AG09319 (cell line): ENCODE measurements at places on chromosomes 3 and 15.
A peak's percentile ranks its signal among the peaks of the same experiment; 100 is the strongest.

DNA sequence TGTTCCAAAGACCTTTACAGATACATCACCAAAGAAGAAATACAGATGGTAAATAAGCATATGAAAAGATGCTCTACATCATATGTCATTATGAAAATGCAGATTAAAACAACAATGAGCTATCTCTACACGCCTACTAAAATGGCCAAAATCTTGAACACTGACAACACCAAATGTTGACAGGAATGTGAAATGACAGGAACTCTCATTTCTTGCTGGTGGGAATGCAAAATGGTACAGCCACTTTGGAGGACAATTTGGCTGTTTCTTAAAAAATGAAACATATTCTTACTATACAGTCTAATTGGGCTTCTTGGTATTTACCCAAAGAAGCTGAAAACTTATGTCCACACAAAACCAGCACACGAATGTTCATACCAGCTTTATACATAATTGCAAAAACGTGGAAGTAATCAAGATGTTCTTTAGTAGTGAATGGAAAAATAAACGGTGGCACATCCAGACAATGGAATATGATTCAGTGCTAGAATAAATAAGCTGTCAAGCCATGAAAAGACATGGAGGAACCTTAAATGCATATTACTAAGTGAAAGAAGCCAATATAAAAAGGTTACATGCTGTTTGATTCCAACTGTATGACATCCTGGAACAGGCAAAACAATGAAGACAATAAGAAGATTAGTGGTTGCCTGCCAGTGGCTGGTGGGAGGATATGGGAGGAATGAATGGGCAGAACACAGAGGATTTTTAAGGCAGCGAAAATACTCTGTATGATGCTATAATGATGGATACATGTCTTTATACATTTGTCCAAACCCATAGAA lies 81.3 kb upstream of the NEDD4 start:
- DNase-seq, result no peak

- DNase-seq, result no peak
Observed at GRCh38 chr3:186235554-186235953, 126.5 kb downstream of the DGKG start.

DNA sequence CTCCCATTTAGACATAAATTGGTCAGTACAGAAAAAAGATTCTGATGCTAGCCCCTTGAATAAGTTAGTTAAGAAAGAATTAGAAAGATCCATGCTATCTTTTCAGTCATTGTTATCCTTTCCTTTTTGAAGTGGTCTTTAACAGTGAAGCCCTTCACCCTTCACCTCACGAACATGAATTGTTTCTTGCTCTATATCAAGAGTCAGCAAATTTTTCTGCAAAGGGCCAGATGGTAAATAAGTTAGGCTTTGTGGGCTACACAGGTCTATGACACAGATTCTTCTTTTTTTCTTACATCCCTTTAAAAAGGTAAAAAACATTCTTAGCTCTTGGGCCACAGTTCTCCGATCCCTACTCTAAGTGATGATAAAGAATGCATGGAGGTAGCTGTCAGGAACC lies 74.9 kb downstream of the DMXL2 start:
- DNase-seq, result no peak

GRCh38 chr15:49439678-49440395 lies 16.8 kb downstream of the FGF7 start:
- no peak for DNase-seq

GRCh38 chr3:187833375-187833774 lies 88.1 kb upstream of the BCL6 start:
- no peak for DNase-seq

DNA sequence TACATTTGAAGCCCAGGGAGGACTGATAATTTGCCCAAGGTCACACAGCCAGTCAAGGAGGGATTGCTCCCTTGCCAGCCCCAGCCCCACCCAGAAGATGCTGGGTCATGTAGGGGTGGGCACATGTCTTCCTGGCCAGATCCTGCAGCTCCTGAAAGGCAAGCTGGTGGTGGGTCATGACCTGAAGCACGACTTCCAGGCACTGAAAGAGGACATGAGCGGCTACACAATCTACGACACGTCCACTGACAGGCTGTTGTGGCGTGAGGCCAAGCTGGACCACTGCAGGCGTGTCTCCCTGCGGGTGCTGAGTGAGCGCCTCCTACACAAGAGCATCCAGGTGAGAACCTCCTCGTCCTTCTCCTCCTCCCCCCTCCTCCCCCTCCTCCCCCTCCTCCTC lies 13.2 kb downstream of the ISG20 start:
- DNase-seq, result no peak

DNA sequence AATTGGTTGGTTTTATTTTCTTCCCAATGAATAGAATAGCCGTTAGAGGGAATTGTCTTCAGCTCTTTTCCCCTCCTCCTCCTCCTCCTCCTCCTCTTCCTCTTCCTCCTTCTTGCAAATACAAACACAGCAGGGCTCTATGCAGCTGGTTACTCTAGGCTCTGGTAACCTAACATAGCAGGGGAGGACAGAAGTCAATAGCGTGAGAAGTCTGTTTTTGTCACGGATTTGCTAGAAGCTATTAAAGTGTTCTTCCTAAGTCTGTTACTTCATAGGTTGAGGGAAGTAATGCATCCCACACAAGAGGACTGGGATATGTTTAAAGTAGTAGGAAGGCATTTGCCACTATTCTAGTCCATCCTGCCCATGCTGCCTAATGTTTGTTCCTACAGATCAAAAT lies 374.7 kb upstream of the TPRG1 start:
- DNase-seq, result no peak

GRCh38 chr15:62521396-62521795 lies 356.3 kb upstream of the C2CD4B start:
- DNase-seq, result no peak

DNA sequence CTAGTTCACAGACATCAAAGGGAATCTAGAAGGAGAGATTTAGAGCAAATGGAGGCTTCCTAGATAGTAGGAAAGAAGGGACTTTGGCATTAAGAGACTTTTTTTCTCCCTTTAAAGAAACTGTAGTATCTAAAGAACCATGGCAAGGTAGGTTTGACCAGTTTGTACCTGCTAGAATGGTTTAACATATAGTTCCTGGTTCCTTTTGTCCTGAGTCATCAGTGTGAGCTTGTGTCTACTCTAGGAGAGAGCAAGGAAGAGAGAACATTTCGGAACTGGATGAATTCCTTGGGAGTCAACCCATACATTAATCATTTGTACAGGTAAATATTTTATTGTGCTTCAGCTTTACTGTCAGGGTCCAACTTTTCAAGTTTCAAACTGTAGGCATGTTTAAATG lies 29.6 kb upstream of the TRPC1 start:
- no peak for DNase-seq

GRCh38 chr3:117603097-117603496 lies 893.5 kb downstream of the TUSC7 start:
- no peak for DNase-seq

- peak; percentile 42 for DNase-seq
Observed at GRCh38 chr3:38829404-38829803, 13.4 kb upstream of the SCN10A start.

- DNase-seq, result no peak
Observed at GRCh38 chr3:192843119-192843518, 74.5 kb downstream of the MB21D2 start.

DNA sequence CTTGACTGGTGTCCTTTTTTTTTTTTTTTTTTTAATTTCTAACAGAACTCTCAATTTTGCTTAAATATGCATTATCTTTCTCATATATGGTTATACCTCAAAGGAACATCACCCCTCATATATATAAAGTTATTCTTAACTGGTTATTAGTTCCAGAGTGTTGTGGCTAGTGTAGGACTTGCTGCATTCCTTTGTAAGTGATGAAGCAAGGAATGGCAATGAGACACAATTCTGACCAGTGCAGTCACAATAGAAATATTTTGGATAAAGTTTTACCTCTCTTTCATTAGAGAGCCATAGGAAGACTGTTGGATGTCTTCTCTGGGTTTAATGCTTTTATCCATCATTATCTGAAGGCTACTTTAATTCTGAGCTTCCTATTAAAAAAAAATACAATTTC lies 75.5 kb upstream of the CBLB start:
- DNase-seq, result no peak

- no peak for DNase-seq
Observed at GRCh38 chr3:16770792-16771191, 114.0 kb upstream of the PLCL2 start.

DNA sequence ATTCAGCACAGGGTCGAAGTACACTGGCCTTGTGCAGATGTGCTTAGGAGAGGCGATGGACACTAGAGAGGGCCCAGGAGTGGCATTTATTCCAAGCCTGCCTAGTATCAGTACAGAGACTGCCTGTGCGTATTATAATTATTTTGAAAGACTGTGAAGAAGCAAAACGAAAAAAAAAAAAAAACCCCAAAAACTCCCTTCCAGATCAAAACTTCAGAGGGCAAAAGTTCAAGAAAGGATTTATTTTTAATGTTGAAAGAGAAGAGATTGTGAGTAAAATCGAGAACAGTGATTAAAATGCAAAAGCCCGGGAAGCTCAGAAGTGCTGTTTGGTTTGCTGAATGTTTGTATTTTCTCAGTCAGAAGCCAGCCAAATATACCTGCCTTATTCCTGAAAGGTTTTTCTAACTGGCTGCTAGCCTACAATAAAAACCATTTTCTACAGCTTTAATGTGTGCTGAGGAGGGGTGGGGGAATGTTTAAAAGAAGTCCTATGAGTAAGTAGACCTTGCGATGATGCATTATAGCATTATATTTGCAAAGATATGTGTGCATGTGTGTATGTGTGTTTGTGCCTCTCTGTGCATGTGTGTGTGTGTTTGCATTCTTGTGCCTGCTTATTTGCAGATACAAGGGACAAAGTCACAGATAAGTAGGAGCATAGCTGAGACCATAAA lies 19.3 kb upstream of the LZTFL1 start:
- DNase-seq, result no peak

DNA sequence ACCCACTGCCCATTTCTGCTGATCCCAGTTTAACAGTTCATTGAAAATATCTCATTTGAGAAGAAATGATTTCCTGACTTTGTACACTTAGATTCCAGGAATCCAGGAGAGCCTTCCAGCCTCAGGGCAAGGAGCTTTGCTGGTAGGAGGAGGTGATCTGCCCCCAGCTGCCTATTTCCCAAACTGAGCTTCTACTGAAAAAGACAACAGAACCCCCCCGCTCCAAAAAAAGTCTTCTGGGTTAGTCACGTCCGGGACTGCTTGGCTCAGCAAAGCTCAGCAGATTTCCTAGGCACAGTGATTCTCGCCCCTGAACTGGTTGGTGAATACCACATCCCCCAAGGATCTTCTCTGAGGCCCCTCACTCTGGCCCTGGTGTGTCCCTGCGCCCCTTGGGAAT lies 13.1 kb downstream of the SLC6A6 start:
- DNase-seq, result peak; percentile 38

GRCh38 chr15:63451671-63452315 lies 52.6 kb upstream of the USP3 start:
- DNase-seq, result no peak

GRCh38 chr15:70547846-70548487 lies 215.4 kb downstream of the UACA start:
- no peak for DNase-seq

- DNase-seq, result no peak
Observed at GRCh38 chr3:101857301-101857741, 8.0 kb downstream of the NFKBIZ start.

DNA sequence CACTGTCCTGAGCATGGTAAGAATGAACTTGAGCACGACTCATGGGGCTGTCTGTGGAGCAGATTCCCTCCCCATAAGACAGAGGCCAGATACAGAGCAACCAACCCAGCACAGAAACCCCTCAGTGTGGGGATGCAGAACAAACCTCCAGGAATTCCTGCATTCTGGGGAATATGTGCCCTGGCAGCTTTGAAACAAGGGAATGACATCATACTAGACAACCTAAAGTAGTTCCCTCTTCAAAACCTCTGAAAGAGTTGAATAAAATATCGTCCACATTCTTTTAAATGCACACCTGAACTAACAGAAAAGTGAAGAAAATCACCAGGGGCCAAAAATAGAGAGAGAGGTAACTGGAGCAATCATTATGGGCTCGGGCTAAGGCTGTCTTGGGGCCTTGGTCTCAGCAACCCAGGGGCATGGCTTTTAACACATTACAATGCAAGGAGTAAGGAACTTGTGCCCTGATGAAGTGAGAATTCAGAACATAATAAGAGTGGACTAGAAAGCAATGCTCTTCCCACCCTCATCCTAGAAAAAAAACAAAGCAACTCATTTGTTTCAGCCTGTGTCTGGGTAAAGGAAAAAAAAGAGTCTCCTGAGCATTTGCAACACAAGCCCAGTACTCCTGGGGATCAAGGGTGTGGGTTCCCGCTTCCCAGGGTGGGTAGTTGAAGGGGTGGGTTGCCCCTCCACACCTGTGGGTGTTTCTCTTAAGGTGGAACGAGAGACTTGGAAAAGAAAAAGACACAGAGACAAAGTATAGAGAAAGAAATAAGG lies 43.9 kb downstream of the ADIPOQ start:
- no peak for DNase-seq

GRCh38 chr3:184811034-184811433 lies 932 bp upstream of the VPS8 start:
- DNase-seq, result no peak

DNA sequence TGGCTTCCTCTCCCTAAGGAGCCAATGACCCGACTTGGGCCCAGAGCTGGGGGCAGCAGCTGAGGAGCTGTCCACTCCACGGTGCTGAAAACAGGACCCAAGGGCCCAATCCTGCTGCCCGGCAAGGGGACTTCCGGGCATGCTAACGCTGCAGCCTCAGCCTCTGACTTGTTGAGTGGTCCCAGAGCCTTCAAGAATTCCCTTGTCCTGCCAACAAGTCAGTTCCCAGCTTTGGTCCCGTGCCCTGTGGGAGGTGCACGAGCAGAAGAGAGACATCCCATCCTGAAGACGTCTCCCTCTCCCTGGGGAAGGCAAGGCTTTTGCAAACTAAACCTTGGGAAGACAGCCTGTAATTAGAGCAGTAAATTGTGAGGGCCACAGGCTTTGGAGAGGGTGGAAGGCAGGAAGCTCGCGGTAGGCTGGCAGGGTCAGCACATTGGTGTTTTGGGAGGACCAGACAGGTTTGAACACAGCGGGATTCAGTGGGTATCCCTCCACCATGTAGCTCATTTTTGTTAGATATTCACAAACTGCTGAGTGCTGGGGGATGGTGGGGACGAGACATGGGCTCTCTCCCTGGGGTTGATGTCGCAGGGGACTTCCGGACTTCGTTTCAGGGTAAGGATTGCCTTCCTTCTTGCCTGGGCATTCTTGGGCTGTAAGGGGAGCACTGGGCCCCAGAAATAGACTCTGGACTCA lies 29.8 kb upstream of the PRR23E start:
- no peak for DNase-seq

GRCh38 chr15:95624100-95624499 lies 706.4 kb upstream of the NR2F2 start:
- no peak for DNase-seq

- DNase-seq, result peak; percentile 98
Observed at GRCh38 chr15:39472621-39473297, 108.1 kb upstream of the THBS1 start.

- no peak for DNase-seq
Observed at GRCh38 chr15:98530570-98530969, 117.8 kb upstream of the IGF1R start.

GRCh38 chr3:45226206-45226915 lies at the start of gene TMEM158:
Gene TMEM158 (minus strand): TSS chr3:45226287. CDS start chr3:45226027, 260 bp downstream.
- no peak for DNase-seq

- peak; percentile 39 for DNase-seq
Observed at GRCh38 chr3:66938338-66938963, 59.7 kb upstream of the KBTBD8 start.
